Stimulated activated CD8-positive, alpha-beta memory T cell treated with anti-CD3 and anti-CD28 coated beads, Interleukin-7, amount 100 ng/mL, for 48 hours (primary cell): ENCODE measurements at places on chromosomes 1 and 21.
A peak's percentile ranks its signal among the peaks of the same experiment; 100 is the strongest.

DNA sequence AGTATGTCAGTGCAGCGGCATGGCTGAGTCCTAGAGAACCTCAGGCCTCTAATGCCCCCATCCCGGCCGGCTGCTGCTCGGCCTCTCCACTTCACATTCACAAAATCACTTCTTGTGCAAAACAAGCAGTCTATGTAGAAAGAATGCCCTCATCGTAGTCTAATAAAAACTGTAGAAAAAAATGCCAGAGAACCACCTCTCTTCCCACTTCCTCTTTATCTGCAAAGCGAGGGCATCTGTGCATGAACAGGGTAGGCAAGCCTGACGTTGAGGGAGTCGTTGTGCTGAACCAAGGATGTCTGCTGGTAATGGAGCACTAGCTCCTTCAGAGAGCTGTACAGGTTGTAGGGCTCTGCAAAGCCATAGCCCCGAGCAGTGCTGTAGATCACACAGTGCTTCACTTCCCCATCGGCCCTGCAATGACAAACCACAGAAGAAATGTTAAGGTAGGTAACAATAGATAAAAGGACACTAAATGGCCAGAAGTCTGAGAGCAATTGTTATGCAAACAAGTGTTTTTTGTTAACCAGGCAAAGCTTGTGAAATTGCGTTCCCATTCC lies 88.9 kb downstream of the PIK3R3 start:
- no peak for DNase-seq

- no peak for DNase-seq
These were observed 360.7 kb downstream of the MRPL39 start for GRCh38 chr21:25246546-25246945.

- no peak for DNase-seq
These were observed 15.8 kb downstream of the ADGRB2 start for GRCh38 chr1:31748365-31748764.

- no peak for DNase-seq
These were observed 15.3 kb downstream of the NOC2L start for GRCh38 chr1:943545-944340.

DNA sequence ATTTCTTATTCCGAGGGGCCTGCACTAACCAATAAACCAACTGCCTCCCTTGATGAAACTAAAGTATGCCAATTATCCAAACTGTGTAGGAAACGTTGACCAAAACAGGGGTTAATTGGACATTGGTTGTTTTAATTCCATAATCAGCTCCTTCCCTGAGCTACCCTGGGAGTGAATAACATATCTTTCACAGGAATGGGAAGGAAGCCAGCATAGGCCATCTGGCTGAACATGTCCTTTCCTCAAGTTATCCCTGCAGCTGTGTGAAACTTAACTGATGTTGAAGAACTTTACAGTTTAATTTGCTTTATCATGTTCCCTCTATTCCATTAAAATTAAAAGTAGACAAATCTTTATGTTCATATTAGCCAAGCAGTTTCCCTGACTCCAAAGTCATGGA lies 75.4 kb downstream of the NRIP1 start:
- no peak for DNase-seq

DNA sequence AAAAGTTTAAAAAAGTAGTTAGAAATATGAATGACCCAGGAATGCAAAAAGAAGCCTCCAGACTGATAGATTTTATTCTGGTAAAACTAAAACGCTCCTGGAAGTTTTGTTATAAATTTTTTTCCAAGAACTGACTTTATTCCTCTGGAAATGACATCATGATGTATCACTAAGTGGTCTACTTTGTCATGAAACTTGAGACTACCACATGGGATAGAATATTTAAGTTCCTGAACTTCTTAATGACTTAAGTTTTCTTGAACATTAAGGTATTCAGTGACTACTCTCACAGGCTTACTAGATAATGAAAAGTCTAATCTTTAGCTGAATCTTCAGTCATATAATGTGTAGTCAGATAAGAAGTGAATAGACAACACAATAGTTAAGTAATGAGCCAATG lies 842.2 kb downstream of the USP25 start:
- DNase-seq: no peak

DNA sequence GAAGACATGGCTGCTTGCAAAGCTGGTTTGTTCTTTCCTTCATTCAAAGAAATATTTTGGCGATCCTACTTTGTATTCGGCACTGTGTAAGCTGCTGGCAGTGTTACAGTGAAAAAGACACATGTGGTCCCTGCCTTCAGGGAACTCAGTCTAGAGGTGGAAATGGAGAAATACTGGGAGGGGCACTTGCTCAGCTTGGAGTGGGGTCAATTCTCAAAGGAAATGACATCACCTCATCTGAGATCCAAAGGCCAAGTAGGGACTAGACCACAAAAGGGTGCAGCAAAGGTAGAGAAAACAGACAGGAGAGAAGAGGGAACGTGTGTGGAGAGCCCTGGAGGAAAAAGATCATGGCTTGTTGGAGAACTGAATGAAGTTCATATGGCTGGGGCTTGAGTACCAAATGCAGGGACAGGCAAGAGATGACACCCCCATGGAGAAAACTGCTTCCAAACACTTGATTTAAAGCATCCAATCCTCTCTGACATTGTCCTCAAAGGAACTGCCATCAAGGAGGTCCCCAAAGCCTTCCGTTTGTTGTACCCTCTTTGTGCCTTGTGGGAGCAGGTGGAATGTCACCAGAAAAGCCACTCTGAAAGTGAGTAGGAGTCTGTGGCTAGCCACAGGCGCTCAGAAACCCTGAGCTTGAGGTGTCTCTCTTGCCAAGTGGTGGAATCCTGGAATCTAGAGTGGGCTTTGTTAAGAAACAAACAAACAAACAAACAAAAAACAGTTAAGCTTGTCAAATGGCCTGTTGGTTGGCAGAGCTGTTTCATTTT lies 48.3 kb upstream of the TDRD10 start:
- no peak for DNase-seq

- DNase-seq: no peak
These were observed 15.5 kb downstream of the LMOD1 start for GRCh38 chr1:201930803-201931202.

GRCh38 chr1:66704177-66704875 lies 47.9 kb upstream of the DYNLT5 start:
- no peak for DNase-seq

- no peak for DNase-seq
These were observed 27.2 kb upstream of the PGBD5 start for GRCh38 chr1:230453377-230453776.

- no peak for DNase-seq
These were observed 433 bp downstream of the TIMM17A start for GRCh38 chr1:201955729-201956143.

DNA sequence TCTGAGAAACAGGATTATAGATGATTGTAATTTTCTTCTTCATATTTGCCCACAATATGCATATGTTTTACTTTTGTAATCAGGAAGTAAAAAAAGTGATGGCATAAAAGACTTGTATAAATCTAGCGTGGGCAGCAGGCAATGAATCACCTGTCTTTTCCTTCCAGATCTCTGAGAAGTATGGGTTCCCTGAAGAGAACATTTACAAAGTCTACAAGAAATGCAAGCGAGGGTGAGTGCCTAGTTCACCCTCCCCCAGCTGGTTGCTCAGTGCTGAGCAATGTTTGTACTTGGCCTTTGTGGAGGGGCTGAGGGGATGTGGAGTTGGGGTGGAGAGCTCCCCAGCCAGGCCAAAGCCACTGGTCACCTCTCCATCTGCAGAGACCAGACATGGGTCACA lies 30.7 kb downstream of the GRHL3 start:
- DNase-seq: peak; percentile 19

- no peak for DNase-seq
These were observed 39.5 kb upstream of the SGIP1 start for GRCh38 chr1:66494482-66494881.

DNA sequence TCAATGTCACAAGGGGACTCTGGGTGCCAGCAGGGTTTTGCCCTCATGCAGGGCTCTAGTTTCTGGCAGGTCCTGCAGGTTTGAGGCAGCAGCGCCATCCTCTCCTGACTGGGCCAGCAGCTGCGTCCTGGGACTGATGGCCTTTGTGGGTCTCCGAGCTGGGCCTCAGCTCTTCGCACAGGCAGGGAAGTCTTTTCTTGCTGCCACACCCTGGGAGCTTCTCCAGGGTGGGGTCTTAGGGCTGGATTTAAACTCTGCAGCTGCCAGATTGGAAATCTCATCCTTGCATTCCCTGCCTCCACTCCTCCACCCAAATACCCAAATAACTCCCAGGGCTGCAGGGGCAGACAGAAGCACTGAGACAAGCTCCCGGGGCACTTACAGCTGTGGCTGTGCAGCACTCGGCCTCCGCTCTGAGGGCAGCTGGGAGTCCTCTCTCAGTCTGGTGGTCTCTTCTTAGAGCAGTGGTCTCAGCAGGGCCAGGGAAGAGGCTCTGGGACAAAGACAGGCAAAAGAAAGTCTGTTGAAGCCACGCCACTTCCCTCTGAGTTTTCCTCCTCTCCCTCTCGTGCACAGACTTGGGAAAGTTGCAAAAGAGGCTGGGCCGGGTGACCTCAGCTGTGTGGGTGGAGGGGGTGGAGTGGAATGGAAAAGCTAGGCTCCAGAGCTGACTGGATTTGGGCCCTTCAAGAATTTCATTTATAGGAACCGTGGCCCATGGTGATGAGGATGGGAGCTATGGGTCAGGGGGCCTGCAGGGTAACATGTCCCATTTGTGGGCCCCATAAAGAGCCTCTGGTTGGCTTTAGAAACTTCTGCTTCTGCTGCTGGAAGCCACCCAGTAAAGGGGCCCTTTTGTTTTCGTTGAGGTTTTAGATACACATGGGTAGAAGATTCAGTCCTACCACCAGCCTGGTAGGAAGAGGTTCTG lies at the start of gene RAB7B:
RAB7B (minus strand) TSS at position 525 of the 931 bp plus-strand sequence. CDS start 9,260 bp downstream, outside the sequence.
- no peak for DNase-seq

DNA sequence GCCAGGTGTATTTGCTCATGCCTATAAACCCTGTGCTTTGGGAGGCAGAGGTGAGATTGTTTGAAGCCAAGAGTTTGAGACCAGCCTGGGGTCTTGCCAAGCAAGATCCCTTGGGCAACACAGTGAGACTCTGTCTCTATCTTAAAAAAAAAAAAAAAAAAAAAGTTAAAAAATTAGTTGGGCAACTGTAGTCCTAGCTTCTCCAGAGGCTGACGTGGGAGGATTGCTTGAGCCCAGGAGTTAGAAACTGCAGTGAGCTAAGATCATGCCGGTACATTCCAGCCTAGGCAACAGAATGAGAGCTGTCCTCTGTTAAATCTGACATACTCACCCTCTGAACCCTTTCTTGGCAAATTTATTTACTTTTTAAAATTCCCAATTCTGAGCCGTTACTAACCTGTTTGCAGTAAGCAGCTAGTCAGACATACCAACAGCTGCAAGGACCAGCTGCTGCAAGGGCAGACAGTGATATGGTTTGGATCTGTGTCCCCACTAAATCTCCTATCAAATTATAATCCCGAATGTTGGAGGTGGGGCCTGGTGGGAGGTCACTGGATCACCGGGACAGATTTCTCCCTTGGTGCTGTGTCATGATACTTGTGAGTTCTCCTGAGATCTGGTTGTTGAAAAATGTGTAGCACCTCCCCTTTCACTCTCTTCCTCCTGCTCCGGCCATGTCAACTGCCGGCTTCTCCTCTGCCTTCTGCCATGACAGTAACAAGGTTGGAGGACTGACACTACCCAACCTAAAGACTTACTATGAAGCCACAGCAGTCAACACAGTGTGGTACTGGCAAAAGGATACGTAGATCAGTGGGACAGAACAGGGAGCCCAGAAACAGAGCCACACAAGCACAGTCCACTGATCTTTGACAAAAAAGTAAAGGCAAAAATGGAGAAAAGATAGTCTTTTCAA lies 10.6 kb downstream of the PARP1 start:
- DNase-seq: no peak

DNA sequence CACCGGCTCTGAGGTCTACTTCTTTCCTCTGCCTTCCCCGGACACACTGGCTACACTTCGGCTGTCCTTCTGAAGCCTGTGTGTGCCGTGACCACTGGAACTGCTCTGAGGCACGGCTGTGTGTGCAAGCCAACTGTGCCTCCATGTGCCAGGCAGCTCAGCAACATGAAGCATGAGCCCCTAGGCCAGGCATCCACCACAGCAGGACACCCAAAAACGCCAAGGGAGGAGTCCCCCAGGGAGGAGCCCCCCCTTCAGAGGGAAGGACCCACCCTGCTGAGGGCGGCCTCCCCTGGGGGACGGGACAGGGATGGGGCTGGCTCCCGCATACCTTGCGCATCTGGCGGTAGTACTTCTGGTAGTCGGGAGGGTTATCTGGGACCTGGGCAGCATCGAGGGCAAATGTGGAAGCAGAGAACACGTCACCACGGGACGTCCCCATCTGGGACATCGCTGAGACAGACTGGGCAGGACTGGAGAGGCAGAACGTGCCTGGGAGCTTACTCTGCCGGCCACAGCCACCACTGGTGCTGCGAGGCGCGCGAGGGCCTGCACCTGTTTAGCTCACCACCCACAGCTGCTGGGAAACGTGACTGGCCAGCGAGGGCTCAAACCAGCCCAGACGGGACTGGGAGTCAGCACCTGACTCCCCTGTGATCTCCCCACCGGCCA lies 20.5 kb downstream of the LSS start:
- DNase-seq: no peak

GRCh38 chr1:157154940-157155514 lies 16.8 kb upstream of the ETV3 start:
- no peak for DNase-seq

DNA sequence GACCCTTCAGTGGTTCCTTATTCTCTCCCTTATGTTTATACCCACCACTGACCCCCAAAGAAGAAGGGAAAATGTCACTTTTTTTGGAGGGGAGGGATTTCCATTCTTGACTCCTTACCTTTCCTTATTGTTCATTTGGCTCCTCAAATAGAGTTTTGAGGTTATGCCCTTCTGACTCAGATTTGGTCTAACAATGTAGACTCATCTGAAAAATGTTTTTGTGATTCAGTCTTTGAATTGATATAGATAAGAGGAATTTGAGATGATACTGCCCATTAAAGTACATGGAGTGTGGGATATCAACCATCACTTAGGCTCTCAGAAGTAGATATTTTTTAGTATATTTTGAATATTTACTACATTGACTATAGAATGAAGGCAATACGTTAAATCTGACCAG lies 16.1 kb downstream of the USP1 start:
- DNase-seq: no peak

DNA sequence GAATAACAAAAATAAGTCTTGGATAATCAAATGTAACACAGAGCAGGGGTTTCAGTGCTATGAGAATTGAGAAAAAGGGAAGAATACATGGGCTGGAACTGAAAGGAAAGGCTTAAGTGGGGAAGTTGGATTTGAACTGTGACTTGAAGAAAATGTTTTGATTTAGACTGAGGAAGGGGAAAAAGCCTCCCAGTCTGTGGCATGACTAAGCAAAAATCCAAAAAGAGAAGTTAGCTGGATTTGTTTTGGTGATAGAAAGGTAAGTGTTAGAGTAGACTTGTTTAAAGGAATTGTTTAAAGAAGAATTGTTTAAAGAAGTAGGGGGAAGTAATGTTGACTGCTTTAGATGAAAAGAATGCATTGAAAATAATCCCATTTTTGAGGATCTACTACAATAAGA lies 46.0 kb downstream of the KCNK2 start:
- no peak for DNase-seq

- DNase-seq: no peak
These were observed 97.2 kb downstream of the NAV1 start for GRCh38 chr1:201636097-201636496.
